Fibroblast of skin of back (primary cell): ENCODE measurements at places on chromosomes 7 and 10.

GRCh38 chr10:86931872-86932271 is 25.5 kb downstream of the MMRN2 start:
- DNase-seq = no peak

DNA sequence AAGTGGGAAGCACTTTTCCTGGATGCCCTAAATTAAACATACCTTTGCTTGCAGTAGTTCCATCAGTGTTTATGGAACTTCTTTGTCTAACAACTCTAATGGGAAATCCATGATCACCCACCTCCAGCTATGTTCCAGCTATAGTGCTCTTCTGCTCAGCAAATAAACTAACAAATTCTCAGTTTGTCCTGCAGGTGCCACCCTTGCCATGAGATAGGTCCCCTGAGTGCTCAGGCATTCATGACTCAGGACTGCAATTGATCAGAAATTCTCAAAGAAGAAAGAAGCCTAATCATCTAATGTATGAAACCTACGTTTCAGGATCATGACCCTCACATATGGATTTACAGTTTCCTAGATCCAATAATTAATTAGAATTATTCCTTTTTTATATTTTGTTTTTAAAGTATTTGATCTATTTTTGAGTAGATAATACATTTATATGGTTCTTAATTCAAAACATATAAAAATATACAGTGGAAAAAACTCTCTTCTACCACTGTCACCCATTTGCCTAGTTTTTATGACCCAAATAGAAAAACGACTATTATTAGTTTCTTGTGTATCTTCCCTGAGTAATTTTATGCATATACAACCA is 48.7 kb upstream of the DYNC1I1 start:
- peak; percentile 42 for DNase-seq

GRCh38 chr10:4059471-4060138 is 274.6 kb upstream of the KLF6 start:
- no peak for DNase-seq

DNA sequence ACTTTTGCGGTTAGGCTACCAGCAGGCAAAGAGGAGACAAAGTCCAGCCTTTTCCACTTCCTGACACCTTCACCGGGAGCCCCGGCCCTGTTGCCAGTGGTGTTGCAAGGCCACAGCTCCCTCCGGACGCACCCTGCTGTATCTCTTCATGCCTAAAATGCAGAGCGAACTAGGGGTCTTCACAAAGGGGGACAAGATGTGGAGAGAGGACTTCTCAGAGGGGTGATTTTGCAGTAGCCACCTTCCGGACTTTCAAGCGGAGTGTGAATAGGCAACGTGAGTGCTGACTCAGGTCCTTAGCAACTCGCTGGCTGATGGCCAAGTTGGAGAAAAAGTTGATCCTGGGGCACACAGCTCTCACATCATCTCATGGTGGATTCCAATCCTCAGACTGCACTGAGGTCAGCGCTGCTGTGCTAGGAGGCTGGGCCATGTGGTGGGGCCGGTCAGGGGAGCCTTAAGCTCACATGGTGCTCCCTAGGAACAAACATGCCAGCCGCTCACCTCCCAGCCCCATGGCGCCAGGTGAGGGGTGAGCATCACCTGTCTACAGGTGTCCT is 166.3 kb downstream of the LCOR start:
- peak; percentile 58 for DNase-seq

DNA sequence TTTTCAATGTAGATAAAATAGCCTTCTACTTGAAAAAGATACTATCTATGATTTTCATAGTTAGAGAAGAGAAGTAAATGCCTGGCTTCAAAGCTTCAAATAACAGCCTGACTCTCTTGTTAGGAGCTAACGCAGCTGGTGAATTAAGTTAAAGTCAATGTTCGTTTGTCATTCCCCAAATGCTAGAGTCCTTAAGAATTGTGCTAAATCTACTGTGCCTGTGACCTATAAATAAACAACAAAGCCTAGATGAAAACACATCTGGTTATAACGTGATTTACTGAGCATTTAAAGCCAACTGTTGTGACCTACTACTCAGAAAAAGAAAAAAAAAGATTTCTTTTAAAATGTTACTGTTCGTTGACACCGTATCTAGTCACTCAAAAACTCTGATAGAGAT is 134.7 kb downstream of the POLR1F start:
- no peak for DNase-seq

- peak; percentile 35 for DNase-seq
Observed at GRCh38 chr10:14450041-14450491, 119.3 kb upstream of the FRMD4A start.

GRCh38 chr7:82481499-82482097 is 38.0 kb upstream of the CACNA2D1 start:
- DNase-seq = peak; percentile 23

DNA sequence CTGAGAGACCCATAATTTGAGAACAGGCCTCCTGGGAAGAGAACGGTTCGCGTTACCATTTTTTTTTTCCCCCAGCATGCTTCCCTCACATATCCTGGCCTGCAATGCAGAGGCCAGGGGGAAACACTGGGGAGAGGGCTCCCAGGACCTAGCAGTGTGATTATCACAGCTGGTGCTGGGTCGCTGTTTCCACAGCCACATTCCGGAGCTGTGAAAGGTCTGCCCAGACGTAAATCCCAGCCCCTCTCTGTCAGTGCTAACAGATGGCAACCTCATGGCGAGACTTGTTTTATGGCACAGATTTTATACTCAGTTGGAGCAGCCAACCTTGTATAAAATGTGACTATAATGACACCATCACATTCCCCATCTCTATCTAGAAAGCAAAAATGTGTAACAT is 150.5 kb downstream of the PLXDC2 start:
- no peak for DNase-seq

- DNase-seq = peak; percentile 40
Observed at GRCh38 chr10:3056280-3057037, 10.9 kb upstream of the PFKP start.

DNA sequence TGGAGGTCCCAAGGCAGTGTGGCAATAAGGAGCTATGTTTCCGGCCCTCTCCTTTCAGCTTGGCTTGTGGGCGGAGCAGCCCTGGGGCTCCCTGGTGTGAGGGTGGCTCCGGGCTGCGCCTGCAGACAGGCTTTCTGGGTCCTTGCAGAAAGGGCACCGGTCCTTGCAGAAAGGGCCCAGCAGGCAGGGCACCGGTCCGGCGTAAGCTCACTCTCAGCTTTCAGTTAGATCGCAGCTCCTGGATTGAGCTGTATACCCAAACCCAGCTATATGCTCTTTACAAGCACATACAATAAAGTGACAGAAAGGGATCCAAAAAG is 293.8 kb upstream of the SHH start:
- DNase-seq = no peak

DNA sequence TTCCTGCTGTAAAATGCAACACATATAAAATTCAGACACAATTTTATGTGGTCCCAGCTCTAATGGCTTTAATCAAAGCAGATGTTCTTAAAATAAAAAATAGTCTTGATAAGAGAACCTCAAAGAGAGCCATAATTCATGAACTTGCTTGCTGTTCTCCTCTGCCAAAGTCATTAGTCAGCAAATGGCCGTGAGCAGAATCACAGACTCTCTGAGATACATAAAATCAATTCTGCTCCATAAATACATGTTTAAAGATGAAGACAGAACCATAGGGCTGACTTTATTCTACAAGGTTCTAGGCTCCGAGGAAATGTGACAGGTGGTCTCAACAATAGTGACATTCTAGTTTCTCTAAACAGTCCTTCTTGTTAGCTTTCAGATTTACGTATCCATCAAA is 29.8 kb downstream of the HSPA12A start:
- DNase-seq = no peak

- no peak for DNase-seq
Observed at GRCh38 chr10:27628621-27629020, 117.0 kb downstream of the MKX start.

- no peak for DNase-seq
Observed at GRCh38 chr7:14858410-14858809, 44.1 kb downstream of the DGKB start.

- DNase-seq = peak; percentile 63
Observed at GRCh38 chr10:89793649-89794254, 92.4 kb downstream of the KIF20B start.

GRCh38 chr7:99559175-99559915 is 903 bp downstream of the ZNF655 start:
- peak; percentile 60 for DNase-seq

DNA sequence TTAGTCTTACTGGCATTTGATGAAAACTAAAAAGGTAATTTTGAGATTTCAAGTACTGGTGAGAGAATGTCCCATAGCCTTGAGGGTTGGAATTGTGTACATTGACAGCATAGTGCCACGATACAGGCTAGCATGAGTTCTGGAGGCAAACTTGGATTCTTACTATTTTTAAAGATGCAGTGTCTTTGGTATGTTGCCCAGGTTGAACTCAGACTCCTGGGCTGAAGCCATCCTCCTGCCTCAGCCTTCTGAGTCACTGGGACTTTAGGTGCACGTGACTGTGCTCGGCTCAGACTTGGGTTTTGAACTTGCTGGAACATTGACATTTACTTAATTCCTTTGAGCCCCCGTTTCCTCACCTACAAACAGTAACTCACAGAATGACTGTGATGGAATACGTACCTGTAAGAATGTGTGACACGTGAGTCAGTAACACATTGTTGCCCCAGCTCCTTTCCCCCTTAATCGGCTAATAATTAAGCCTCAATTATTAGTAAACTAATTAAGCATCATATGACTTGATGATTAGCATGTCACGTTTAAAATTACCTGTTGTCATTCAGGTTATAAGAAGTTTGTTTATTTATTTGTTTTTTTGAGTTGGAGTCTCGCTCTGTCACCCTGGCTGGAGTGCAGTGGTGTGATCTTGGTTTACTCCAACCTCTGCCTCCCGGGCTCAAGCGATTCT is 10.6 kb downstream of the DNAJB6 start:
- DNase-seq = no peak

DNA sequence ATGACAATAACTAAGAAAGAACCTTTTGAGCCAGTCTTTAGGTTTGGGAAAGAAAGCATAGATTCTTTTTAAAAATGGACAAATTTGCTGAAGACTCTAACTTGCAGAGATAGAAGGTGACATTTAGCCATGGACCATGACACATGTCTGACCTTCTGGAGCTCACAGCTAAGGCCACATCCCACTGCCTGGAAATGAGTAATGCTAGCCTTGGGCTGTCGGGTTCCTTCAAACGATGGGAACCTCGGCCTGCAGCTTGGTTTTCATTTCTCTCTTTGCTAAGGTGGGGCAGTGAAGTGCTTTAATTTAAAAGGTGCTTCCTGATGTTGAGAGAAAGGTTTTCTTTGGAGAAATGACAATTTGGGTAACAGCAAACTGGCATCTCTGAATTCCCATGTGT is 223.2 kb downstream of the FANK1 start:
- DNase-seq = no peak

DNA sequence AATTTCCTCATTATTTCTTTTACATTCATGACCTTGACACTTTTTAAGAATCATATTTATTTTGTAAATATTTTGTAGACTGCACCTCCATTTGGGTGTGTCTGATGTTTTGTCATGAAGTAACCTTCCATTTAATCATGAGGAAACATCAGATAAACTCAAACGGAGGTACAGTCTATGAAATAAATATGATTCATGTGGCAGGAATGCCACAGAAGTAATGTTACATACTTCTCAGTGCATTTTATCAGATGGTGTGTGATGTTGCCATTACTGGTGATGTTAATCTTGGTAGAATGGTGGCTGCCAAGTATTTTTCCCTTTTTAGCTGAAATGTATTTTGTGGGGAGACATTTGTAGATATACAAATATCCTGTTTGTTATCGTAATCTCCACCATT is 64.9 kb downstream of the ZNF37A start:
- DNase-seq = no peak

- DNase-seq = peak; percentile 53
Observed at GRCh38 chr10:105068497-105068896, 427.4 kb downstream of the SORCS3 start.

DNA sequence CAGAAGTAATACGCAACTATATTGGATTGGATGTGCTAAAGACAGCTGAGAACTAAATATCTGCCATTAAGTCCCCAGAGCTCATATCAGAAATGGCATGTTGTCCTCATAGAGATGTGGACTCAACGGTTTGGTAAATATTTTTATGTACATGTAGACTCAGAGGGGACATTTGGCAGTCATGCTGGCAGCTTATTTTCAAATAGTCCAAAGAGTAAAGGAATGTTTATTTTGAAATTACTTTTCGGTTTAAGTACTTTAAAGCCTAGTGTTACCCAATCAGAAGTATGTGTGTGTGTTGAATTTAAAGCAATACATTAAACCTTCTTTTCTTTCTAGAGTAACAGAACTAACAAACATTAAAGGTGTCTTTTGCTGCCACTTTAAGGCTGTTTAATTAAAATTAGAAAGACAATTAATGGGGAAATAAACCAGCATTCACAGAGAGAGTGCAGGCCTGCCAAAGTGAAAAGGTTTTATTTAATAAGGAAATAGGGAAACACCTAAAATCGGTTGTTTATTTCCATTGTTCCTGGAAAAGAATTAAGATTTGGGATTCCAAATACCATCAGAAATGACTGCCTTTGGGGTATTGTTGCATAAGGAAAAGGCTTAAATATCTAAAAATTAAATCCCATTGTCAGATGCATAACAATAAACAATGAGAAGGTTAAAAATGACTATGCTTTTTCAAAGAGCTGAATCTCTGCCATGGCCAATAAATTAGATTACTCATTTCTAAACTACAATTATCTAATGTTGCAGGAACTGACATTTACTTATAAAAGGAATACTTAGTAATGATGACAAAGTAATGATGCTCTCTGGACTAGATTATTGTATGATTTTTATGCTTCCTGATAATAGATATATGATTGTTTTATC is 113.4 kb upstream of the AHR start:
- no peak for DNase-seq

DNA sequence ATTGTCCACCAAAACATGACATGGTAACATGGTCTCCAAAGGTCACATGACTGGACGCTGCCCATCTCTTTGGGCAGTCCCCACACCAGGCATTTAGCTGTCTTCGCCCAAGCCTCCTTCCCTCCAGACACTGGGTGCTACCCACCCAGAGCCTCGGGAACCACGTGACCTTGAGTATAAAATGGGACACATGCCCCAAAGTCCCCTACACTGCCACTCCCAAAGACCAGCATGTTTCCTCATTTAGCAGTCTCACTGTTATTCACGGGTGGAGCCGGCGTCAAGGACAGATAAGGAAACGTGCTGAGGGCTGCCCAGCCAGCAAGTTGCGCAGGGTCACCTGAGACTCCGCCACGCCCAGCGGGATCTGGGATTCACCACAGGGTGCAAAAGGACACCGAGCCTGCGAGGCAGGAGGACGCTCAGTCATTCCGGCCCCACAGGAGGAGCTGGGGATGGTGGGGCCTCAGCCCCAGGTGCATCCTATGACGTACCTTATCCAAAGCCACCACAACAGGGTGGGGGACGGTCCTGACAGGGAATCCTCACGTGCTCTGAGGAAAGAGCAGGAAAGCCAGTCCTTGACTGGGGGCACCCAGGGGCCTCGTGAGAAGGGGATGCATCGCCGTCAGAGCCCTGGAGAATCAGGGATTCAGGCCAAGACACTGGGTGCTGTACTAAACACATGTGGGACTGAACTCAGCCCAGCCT is 226.9 kb downstream of the TNS3 start:
- DNase-seq = no peak
